Stimulated activated CD4-positive, alpha-beta T cell treated with anti-CD3 and anti-CD28 coated beads, Interleukin-4, amount 100 ng/mL, for 1 hour (primary cell): ENCODE measurements at places on chromosomes 2 and 18.

DNA sequence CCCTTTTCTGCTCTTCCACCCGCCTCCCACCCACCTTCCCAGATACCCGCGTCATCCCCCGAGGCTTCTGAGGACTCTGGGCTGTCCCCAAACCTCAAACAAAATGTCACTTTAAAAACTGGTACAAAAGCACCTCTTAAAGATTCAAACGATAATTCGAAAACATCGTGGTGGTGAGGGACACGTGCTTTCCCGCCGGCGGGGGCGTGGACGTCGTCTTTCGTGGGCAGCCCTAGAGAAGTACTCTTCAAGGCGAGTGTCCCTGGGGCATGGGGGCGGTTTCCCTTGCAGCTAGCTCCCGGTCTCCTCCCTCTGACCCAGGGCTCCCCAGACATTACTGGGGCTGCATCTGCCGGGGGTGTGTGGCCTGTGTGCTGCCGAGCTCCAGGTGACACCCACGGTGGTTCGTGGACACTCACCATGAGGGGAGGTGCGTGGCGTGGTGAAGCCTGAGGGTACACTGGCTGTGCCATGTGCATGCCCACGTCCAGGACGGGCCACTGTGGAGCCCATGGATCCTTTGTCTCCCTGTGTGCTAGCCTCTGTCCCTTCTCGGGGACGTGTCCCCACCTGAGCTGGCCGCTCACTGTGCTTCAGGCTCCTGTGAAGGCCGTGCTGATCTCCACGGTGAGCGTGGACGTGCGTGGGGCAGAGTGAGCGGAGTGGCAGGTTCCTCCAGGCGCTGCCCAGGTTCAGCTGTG lies 117.8 kb downstream of the NFATC1 start:
- DNase-seq: no peak

DNA sequence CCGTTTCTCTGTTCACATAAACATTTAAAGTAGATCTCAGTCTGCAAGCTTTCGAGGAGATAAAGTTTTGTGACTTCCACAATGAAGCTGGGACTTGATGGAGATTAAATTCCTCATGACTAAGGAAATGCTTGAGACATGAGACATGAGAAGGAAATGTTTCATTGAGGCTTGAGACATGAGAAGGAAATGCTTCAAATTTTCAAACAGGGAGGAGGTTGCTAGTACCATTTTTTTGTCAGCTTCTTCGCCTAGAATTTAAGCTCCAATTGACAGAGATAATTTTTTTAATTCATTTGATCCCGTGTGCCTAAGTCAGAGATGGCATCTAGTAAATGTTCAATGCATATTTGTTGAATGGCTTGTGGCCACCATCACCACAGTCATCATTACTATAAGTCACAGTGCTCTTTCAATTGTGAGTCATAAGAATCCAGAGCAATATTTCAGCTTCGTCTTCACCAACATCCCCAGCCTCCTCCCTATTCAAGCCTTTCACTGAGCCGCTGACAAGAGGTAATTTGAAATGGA lies 543 bp upstream of the MARCHF4 start:
- no peak for DNase-seq

- DNase-seq: no peak
Observed at GRCh38 chr2:105910497-105911238, 166.0 kb downstream of the NCK2 start.

- DNase-seq: no peak
Observed at GRCh38 chr2:70733646-70734180, 34.3 kb downstream of the ADD2 start.

DNA sequence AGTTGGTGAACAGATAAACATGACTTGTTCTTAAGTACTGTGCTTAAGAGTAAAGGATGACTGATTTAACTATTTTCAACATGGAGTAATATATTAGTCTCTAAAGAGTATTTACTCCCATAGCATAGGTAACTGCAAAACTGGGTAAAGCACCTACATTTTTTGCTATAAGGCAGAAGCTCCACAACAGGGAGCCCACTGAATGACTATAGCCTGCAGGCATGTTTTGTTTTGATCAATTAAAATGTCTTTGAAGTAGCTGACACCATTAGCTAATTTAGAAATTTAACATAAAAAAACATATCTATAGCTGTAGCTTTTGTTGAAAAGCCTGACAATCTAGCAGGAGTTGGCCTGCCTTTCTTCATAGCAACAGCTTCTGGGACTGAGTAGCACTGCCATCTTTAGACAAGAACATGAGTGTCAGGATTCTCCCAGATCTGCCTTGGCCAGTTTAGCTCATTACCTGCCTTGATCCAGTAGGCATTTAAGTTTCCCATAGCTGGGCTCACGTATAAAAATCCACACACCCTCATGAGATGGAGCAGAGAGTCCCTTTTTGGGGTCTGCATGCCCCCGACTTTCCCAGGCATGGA lies 1935.1 kb upstream of the PIK3C3 start:
- DNase-seq: no peak

GRCh38 chr2:48148841-48149430 lies 242.6 kb upstream of the FBXO11 start:
- DNase-seq: no peak

GRCh38 chr18:4060427-4061281 lies 394.5 kb downstream of the DLGAP1 start:
- DNase-seq: no peak

DNA sequence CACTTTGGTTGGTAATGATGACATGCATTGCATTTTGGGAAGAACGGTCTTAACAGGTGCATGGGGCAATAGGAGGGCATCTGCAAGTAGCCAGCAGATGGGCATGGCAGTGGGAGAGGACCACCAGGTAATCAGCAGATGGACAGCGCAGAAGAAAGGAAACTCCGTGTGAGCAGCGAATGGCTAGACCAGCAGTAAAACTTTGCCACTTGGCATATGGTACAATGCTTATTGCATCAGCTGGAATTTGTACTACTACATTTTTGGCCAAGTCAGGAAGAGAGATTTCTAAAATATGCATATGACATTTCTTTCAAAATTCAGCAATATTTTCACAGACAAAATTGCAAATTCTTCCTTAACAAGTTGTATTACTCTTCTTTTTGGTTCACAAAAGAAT lies 768.5 kb downstream of the LRP1B start:
- DNase-seq: no peak

GRCh38 chr2:231936491-231936890 lies 10.3 kb upstream of the NPPC start:
- no peak for DNase-seq

GRCh38 chr18:62085756-62086155 lies 101.1 kb downstream of the PIGN start:
- DNase-seq: no peak

DNA sequence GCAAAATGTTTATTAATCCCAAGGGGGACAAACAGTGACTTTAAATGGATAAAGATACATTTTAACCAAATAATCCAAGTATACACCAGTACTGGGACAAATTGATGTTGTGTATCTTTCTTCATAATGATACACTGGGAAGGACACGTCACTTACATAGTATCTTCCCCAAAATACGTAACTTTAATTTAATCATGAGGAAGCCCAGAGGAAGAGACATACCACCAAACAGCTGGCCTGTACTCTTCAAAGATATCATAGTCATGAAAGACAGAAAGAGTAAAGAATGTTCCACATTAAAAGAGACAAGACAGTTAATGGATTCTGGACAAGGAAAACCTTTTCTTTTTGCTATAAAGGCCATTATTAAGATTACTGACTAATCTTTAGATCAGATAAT lies 37.1 kb downstream of the AGFG1 start:
- no peak for DNase-seq

DNA sequence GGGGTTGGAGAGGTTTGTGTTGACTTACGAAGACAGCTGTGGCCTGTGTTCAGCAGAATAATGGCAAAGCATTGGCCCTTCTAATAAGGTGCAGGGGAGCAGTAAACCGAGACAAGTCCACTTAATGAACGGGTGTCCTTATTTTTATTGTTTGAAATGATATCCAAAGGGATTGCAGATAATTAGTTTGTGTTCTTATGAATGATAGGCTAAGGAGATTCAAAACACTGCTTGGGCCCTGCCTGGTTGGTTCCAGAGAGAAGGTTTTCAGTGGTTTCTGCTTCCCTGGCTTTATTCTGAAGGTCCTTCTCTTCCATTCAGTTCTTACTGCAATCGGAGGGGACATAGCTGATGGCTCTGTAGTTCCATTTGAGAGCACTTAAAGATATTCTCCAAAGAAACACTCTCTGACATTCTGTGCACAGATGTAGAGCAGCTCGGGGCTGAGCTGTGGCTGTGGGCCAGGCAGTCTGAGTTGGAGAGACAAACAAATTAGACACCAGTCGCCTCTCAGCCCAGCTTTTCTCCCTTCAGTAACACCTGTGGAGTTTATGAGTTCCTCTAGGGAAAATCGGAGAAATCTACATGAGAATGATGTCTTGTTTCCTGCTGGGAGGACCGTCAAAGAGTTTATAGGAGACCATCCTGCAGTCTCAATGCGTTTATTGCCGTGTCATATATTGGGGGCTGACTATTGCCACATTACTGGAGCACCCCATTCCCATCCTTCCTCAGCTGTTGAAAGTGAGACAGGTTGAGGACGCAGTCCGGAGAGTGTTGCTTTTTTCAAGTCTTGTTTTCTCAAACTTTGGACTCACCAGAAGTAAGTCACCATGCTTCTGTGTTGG lies 6.5 kb downstream of the GREB1 start:
- DNase-seq: no peak

DNA sequence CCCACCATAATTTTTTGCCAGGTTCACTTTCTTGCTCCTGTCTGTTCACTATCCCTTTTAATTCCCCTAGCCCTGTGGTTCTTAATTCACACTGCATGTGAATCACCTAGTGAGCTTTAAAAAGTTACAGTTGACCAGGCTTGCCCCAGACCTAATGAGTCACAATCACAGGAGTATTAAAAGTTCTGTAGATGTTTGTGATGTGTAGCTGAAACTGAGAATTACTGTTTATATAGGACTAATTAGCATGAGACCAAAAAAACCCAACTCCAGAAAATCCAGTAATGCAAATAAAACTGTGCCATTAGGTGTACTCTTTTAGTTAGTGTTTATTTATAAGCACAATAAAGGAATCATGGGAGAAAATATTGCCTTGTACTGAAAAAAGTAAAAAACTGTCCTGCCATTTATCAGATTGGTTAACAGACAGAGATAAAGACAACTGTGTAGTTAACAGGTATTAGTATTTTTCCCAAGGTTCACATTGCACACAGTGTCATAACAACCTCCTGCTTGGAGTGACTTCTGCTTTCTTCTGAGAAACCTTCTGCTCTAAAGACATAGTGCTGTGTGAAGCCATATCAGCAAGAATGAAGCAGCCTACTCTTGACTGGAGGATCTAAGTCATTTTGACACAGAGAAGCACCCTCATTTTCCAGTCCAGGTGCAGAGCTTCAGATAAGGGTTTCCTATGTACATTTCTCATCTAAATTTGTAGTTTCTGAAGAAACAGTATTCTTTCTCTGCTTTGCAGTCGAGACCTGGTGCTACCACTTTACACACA lies 39.0 kb downstream of the VAPA start:
- DNase-seq: no peak

GRCh38 chr2:145287736-145288135 lies 767.8 kb upstream of the ZEB2 start:
- DNase-seq: no peak

GRCh38 chr2:144707736-144708326 lies 187.9 kb upstream of the ZEB2 start:
- DNase-seq: no peak

- DNase-seq: no peak
Observed at GRCh38 chr2:54964271-54964670, 86.0 kb downstream of the RTN4 start.

DNA sequence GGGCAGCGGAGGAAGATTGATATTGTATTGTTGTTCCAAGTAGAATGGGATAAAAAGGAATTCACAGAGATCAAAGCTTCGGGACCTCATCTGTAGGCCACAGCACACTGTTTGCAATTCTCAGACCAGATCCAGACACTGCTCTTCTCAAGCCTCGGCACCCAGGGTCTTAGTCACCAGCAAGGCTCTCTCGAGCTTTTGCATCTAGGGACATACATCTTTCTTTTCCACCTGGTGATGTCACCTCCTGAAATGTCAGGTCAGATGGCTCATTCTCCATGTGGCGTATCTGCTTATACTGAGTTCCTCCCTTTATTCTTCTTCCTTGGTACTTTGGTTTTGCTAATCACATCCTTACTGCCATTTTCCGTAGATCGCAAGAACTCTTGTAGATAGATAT lies 42.9 kb upstream of the SNTG2 start:
- DNase-seq: no peak

DNA sequence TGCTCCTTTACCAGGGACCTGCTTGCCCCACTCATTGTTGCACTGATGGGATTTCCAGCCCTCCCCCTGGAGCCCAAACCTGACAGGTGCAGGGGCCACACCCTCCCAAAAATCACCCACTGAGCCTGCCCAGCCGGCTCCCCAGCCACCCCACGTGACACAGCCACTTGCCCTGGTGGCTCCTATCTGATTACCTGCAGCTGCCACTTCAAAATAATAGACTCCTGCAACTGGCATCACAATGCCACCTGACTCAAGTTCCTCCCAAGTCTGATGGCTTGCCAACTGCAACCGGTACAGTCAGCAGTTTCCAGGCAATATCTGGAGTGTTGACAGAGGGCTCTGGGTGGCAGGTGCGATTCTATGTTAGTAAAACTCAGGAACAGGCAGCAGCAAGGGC lies 66.2 kb downstream of the CRACDL start:
- no peak for DNase-seq

GRCh38 chr2:118249531-118249930 lies 161.3 kb downstream of the INSIG2 start:
- no peak for DNase-seq

DNA sequence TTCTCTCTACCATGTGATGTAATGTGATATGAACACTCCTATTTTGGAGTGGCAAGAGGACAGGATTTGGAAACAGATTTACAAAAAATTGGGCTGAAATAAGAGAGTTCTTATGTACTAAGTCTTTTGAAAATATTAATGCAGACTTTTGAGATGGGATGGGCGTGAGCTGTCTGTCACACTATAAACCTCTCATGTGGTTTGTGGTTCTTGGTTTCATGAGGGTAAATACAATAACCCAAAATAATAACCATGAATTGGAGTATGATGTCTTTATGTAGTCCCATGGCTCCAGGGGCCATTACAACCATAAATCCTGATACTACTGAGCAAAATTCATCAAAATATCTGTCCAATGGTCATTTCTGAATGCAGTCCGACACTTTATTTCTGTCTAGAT lies 668.0 kb downstream of the MBD2 start:
- no peak for DNase-seq

GRCh38 chr2:211453311-211453887 lies 897.0 kb downstream of the CPS1 start:
- DNase-seq: no peak

GRCh38 chr2:148546270-148546669 lies 98.3 kb upstream of the EPC2 start:
- no peak for DNase-seq

DNA sequence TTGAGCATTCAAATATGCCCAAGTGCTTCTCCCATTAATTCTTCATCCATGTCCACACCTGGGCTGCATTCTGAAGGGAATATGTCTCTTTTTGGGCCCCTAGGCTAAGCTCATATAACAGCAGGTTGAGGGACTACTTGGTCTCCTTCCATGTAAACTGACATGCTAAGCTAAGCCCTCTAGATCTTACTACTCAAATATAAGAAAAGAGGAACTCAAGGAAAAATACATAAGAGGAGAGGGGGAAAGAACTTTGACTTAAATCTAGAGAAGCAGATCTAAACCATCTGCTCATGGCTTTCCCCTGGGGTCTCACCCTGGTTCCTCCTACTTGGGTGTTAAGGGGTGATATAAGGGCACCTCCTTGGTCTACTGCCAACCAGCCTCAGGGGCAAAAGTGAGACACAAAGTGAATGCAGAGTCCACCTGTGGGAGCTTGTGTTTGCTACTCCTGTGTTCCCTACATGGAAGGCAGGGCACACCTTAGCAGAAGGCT lies 19.8 kb upstream of the NFU1 start:
- DNase-seq: no peak

GRCh38 chr2:203813684-203814083 lies 53.9 kb upstream of the CTLA4 start:
- no peak for DNase-seq
